GM20000 (cell line): ENCODE measurements at places on chromosomes 12 and 14.

DNA sequence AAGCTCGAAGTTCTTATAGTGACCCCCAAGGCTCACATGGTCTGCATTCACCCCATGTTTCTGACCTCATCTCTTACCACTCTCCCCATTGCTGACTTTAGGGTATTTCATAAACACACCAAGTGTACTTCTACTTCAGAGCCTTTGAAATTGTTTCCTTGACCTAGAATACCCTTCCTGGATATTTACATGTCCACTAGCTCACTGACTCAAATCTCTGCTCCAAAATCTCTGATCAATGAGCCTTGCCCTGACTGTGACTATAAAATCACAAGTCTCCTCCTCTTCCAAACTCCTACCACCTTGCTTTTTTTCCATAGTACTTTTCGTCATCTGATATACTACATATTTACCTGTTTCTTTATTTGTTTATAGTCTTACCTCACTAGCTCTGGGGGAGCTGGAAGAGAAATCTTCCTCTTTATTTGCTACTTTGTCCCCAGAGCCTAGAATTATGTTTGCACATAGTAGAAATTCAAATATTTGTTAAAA, 105.1 kb downstream of the RMST start:
- DNase-seq, result no peak

GRCh38 chr12:28023156-28023887, 50.8 kb upstream of the PTHLH start:
- DNase-seq, result no peak

DNA sequence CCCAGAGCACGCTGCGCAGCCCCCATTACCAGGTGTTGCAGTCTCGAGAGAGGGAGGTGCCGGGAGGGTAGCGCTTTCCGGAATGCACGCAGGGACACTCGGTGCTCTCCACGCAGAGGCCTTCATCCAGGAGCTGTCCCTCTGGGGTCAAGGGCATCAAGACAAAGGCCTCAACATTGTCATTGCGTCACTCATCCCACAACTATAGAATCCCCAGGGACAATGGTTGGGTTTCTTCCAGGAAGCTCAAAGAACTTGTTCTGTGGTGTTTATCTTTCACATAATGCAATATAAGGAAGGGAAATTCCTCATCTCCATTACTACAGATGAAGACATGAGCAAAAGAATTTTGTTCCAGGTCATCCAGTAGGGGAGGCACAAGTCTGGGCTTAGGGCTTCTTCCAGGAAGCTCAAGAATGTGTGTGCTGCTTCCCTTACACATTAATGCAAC, 52.1 kb downstream of the VWF start:
- no peak for DNase-seq

DNA sequence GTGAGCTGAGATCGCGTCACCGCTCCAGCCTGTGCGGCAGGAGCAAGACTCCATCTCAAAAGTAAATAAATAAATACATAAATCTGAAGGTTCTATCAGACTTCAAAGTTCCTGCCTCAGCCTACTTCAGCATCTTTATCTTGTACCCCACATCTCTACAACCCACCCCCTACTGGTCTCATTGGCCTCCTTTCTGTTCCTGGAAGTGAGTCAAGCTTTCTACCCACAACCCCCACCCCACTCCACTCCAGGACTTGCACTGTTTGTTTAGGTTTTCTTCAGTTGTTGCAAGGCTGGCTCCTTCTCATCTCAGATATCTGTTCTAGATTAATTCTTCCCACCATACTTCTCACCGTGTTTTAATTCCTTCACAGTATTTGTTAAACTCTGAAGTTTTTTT, 714 bp upstream of the PSMC6 start:
- no peak for DNase-seq

DNA sequence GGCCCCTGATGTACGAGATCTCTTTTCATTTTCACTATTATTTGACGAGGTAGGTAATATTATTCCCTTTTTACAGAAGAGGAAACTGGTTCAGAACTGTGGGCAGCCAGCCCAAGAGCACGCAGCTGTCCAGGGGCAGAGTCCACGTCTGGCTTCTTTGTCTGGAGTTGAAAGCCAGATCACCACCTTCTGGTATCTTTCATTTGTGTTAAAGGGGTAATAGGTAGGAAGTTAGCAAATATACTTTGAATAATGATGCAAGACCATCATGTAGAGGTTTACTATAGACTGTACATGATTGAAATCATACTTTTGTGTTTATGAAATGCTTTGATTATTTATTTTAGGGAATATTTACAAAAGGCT, 144.1 kb upstream of the AMIGO2 start:
- DNase-seq, result no peak

- no peak for DNase-seq
Observed at GRCh38 chr12:25659621-25660020, 106.5 kb upstream of the LMNTD1 start.

DNA sequence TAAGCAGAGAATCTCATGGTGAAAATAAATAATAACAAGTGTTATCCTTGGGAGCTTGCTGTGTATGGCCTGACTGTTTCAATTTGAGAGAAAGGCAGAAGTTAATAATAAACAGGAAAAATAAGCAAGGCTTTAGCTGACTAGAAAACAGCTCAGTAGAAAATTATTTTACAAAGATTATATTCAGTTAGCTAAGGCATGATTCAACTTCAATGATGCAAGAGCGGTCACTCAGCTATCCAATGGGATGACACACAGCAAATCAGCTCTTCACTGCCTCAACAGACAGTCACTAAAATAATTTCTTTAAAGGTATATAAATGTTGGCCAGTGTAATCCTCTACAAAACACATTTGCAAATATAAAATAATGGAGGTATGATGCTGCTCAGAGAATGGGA, 18.6 kb downstream of the GSTZ1 start:
- no peak for DNase-seq

- DNase-seq, result no peak
Observed at GRCh38 chr14:32654106-32654505, 284.6 kb upstream of the NPAS3 start.

DNA sequence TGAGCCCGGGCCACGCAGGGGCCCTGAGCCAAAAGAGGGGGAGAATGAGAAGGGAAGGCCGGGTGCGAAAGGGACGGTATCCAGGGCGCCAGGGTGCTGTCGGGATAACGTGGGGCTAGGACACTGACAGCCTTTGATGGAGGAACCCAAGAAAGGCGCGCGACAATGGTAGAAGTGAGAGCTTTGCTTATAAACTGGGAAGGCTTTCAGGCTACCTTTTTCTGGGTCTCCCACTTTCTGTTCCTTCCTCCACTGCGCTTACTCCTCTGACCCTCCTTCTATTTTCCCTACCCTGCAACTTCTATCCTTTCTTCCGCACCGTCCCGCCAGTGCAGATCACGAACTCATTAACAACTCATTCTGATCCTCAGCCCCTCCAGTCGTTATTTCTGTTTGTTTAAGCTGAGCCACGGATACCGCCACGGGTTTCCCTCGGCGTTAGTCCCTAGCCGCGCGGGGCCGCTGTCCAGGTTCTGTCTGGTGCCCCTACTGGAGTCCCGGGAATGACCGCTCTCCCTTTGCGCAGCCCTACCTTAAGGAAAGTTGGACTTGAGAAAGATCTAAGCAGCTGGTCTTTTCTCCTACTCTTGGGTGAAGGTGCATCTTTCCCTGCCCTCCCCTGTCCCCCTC, 3.0 kb downstream of the SSTR1 start:
- DNase-seq, result no peak

GRCh38 chr12:29783773-29784666, at the start of gene TMTC1:
TMTC1 (minus strand) TSS chr12:29783942; CDS start chr12:29783751, 191 bp downstream.
- peak; percentile 52 for DNase-seq

DNA sequence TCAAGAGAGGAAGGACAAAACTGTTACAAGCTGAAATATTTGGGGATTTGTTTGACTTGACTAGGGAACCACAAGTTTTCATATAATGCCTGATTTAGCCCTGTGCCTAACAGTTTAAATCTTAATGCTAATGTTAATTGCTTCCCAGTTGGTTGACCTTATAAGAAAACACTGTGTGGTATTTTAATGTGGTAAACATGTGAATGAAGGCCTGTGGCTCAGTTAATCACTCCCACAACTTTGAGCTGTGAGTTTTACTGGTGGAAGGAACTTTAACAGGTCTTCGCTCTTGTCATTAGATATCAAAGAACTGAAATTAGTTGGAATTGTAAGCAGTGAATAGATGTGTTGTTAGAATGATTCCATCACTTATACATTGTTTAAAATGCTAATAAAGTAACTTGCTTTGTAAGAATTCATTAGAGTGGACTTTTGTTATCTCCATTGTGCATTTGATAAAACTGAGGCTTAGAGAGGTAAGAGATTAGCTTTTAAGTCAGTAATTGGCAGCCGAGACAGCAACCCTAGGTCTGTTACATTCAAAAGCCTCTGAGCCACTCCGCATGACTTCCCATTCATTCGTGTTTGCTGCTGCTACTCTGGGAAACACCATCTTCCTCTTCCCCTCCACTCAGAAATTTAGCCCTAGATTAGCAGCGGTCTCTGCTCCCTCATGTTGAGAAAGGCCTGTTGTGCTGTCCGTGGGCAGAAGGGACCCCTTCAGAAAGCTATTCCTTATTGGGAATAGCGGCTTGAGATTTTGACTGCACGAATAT, 1.0 kb upstream of the TBK1 start:
- DNase-seq, result peak; percentile 28

DNA sequence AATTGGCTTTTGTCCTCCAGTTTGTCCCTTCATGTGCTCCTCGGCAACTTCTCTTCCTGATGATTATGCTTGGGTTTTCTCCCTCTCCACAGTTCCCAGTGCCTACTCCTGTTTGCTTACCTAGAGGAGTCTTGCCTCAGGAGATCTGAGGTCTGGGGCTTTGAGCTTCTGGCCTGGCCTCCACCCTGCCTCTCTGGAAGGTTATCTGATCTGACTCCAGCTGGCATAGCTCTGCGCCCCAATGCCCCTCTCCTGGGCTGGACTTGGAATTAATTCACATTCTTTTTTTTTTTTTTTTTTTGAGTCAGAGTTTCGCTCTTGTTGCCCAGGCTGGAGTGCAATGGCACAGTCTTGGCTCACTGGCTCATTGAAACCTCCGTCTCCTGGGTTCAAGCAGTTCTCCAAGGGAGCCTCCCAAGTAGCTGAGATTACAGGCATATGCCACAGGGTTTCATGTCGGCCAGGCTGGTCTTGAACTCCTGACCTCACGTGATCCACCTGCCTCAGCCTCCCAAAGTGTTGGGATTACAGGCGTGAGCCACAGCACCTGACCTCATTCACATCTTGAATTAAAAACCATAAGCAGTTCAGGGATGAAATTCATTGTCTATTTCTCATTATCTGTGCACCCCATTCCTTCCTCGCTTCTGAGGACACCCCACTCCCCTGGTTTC, 33.5 kb downstream of the CFL2 start:
- no peak for DNase-seq

DNA sequence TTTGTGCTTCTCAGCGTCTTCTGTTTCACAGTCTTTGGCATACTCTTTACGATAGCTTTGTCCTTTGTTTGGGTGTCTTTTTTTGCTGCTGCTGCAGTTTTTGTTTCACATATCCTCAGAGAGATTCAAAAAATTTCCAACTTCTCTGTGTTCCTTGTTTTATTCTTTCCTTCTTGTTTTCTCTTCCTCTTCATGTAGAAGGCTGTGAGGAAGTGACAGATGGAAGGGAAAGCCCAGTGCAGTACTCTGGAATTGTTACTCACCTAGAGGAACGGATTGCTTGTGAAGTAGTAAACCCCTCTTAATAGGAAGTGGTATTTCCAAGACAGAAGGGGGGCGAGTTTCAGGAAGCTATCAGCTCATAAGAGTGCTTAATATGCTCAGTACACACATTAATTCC, 1.7 kb downstream of the CREBL2 start:
- DNase-seq, result no peak

- DNase-seq, result no peak
Observed at GRCh38 chr12:114671443-114672411, 12.2 kb downstream of the TBX3 start.
